ENCODE measurements at places on chromosomes 3 and 15.

DNA sequence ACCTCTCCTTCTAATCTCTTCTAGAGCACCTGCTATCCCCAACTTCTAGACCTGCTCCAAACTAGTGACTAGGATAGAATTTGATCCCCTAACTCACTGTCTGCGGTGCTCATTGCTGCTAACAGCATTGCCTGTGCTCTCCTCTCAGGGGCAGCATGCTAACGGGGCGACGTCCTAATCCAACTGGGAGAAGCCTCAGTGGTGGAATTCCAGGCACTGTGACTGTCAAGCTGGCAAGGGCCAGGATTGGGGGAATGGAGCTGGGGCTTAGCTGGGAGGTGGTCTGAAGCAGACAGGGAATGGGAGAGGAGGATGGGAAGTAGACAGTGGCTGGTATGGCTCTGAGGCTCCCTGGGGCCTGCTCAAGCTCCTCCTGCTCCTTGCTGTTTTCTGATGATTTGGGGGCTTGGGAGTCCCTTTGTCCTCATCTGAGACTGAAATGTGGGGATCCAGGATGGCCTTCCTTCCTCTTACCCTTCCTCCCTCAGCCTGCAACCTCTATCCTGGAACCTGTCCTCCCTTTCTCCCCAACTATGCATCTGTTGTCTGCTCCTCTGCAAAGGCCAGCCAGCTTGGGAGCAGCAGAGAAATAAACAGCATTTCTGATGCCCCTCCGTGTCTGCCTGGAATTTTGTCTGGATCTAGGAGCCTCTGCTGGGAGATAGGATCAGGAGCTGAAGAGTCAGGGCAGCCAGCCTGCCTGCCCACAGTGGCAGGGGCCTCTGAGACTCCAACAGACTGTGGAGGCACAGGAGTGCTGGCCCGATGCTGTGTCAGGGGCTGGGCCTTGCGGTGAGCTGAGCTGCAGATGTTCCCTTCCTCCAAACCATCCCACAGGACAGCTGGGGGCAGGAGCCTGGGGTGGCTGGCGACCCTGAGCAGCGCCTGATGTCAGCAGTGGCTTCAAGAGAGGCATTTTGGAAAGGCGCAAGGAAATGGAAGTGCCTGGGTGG lies 3.0 kb downstream of the ISLR start:
- DNase-seq: no peak

DNA sequence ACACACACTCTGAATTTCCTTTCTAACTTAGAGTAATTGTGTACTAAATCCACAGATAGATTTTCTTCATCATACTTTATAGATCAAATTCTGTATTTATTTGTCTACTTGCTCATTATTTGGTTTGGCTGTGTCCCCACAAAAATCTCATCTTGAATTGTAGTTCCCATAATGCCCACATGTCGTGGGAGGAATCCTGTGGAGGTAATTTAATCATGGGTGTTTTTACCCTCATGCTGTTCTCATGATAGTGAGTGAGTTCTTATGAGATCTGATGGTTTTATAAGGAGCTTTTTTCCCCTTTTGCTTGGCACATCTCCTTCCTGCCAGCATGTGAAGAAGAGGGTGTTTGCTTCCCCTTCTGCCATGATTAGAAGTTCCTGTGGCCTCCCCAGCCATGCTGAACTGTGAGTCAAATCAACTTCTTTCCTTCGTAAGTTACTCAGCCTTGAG lies 198.3 kb upstream of the TGFBR2 start:
- no peak for DNase-seq

GRCh38 chr3:151328298-151328995 lies 902 bp downstream of the P2RY13 start:
- peak; percentile 22 for DNase-seq

GRCh38 chr3:110293660-110294059 lies 778.0 kb upstream of the NECTIN3 start:
- no peak for DNase-seq

- DNase-seq: no peak
Observed at GRCh38 chr15:38010395-38010794, 76.0 kb downstream of the TMCO5A start.

GRCh38 chr15:38842226-38842625 lies 277.6 kb upstream of the RASGRP1 start:
- DNase-seq: no peak

GRCh38 chr3:158702815-158703481 lies 29.3 kb downstream of the RARRES1 start:
- no peak for DNase-seq

DNA sequence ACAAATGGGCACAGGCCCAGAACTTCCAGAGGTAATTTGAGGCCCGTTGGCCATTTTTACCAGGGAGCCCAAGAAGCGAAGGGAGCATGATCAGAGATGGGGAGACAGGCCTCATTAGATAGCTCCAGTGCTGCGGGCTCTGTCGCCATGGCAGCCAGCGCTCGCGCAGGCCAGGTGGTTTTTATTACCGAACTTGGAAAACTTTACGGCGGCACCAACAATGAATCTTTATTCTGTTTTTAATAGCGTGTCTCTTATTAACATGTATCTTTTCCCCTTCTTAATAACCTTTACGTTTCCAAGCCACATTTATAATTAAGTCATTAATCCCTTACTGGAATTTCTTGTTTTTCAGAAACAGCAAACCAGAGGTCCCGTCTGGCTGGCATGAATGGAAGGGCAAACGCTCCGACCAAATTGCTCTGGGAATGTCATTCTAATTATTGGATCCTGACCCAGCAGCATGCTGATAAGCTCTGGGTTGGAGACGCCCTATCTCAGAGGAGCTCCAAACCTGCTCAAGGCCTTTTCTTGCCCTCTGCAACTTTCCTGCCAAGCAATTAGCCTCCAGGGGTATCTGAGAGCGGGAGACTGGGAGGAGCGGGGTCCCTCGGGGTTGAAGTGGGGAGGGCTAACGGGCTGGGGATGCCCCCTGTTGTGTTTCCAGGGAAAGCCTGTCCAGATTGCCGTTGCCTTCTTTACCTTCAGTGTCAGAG lies 256.4 kb downstream of the TLE3 start:
- no peak for DNase-seq

- peak; percentile 64 for DNase-seq
Observed at GRCh38 chr3:32310918-32311839, 72.7 kb downstream of the CMTM8 start.

- no peak for DNase-seq
Observed at GRCh38 chr3:51963951-51964451, 3.3 kb downstream of the PCBP4 start.

GRCh38 chr15:56250626-56251025 lies 6.9 kb upstream of the RFX7 start:
- no peak for DNase-seq

DNA sequence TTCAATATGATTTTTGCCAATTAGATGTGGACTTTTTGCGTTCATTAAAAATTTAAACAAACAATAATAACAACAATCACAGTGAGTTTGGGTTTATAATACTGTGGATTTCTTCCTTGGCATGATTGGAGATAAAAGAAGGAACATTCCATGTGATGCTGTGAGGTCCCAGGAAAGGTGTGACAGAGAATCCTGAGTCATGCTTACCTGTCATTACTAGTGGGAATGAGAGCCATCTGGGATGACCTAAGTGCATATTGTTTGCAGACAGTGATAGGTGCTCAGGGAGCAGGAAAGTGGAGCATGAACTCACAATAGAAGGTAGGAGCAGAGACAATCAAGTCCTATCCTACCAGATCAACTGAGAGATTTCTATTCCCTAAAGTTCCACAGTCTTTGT lies 766.5 kb upstream of the CFAP20DC start:
- DNase-seq: no peak

DNA sequence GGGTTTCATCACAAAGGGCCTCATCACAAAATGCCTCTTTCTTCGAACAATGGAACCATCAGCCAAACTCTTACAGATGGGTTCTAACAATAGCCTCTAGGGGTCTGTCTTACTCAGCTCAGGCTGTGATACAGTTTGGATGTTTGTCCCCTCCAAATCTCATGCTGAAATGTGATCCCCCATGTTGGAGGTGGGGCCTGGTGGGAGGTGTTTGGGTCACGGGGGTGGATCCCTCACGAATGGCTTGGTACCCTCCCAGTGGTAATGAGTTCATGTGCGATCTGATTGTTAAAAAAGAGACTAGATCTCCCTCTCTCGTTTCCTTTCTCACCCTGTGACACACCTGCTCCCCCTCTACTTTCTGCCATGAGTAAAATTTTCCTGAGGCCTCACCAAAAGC lies 47.9 kb upstream of the LIPC start:
- no peak for DNase-seq

- DNase-seq: peak; percentile 100
Observed at GRCh38 chr3:112813723-112814171, 32.9 kb downstream of the CD200R1L start.

GRCh38 chr3:94524102-94524919 lies 461.4 kb downstream of the NSUN3 start:
- no peak for DNase-seq

Data from MV-4-11 (cell line).